ENCODE measurements at places on chromosomes 12 and 14.

- no peak for DNase-seq
Observed at GRCh38 chr12:105922670-105923102, 216.1 kb downstream of the NUAK1 start.

DNA sequence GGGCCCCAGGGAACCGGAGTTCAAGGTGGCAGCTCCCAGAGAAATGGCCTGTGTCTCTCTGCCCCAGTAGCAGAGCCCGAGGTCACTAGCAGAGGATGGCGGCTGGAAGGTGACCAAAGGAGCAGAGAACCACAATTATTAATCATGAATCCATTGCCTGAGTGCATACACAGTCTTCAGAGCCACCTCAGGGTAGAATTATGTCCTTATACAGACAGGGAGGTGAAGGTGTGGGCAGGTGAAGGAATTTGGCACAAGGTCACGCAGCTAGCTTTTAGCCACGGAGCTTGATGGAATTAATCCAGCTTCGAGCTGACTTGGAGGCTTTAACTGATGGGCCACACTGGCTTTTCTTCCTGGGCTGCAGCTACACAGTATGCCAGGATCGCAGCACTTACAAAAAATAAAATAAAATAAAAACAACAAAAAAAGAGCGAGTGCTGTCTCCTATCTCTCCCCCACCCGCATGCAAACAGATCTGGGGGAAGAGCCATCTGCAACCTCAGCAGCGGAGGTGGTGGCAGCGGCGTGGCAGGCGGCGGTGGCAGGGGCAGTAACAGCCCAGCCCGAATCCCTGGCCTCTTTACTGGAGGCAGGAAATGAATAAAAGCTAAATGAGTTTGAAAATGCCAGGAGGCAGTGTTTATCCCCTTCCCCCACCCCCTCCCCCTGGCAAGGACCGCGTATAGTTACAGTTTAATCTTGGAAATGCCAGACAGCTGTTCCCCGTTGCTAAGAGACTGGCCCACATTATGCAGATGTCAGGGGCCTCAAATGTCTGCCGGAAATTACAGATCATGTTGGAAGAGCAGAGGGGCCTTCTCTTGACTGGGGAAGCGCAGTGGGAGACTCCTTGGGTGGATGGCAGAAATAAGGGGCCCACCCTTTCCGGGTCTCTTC, 93.5 kb downstream of the LRRC74A start:
- DNase-seq: no peak

DNA sequence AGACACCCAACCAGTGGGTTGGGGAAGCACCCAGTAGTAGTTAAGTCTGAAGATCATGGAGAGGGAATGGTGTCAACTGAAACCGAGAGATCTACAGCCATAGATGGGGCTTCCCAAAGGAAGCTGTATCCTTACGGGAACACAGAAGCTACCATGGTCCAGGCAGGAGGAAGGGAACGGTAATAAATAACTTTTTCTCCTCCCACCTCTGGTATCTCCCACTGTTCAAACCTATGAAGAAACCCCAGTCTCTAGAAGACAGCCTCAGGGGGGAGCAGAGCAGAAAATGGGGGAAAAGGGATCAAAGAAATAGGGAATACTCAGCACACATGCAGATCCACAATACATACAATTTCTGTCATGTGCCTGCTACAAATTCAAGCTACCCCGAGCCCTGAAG, 33.4 kb downstream of the ZNF605 start:
- DNase-seq: no peak

GRCh38 chr14:23285530-23286019, 357 bp downstream of the HOMEZ start:
- DNase-seq: no peak

DNA sequence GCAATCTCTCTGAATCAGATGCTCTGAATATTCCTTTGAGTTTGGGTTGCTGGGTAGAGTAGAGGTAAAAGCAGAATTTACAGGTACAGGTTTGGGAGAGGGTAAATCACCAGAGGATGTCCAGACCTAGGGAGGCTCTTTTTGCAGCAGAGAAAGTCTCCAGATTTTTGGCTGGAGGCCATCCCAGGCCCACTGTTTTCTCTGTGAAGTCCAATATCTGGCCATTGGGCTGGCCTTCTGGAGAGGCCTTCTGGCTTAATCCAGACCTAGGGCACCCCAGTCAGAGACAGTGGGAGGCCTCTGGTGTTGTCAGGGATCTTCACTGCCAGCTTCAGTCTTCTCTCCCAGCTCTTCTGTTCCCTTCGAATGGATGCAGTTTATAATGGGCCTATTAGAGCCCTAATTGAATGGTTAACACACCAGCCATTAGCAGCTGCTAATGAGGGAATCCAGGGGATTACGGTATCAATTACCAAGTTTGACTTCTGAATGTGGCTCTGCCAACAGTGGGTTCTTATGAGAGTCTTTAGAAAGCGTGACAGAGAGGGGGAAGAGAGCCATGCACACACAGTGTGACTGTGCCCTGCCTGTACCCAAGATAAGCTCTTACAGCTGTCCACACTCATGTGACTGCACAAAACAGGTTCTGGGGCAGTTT, 183.1 kb downstream of the EMP1 start:
- no peak for DNase-seq

DNA sequence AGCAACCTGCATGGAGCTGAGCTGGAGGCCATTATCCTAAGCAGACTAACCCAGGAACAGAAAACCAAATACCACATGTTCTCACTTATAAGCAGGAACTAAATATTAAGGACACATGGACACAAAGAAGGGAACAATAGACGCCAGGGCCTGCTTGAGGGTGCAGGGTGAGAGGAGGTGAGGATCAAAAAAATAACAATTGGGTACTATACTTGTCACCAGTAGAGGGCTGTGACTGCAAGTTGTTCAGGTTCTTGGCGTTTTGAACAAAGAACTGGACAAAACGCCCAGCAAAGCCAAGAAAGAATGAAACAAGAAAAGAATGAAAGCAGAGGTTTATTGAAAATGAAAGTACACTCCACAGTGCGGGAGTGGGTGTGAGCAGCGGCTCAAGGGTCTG, 208.5 kb upstream of the NEDD1 start:
- DNase-seq: no peak

GRCh38 chr12:11877869-11878780, 192.6 kb upstream of the BCL2L14 start:
- DNase-seq: no peak

- peak; percentile 91 for DNase-seq
Observed at GRCh38 chr12:100266585-100266834, 369 bp downstream of the DEPDC4 start.

DNA sequence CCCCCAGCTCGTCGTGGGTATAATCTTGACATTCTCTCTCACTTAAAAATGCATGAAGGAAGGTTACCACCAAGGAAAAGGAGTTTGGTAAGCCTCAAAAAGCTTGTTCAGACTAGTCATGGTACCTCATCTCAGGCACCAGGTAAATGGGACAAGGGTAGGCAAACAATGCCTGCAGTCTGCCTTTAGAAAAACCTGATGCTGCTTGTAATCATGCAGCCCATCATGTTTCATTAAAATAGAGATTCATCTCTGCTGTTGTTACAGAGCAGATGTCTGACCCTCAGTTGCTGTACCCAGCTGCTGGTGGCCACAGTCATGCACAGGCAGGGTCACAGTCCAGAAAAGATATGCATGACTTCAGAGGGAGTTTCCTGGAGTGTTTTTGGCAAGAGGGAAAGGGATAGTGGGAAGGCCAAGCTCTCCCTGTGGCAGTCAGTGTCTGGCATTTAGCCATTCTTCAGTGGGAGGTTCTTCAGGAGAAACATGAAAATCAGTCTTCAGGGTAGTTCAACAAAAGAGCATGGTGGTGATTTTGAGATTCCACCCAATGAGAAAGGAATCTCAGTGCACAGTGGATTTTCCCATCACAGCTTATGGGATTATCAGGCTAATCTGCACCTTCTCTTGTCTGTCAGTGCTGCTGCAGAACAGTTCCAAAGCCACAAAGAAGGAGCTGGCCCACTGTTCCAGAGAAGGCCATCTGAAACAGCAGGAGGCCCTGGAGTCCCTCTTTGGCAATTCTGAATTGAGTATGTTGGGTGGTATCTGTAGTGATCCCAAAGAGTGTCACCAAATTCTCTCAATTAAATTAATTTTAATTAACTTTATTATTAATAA, 202.7 kb upstream of the FRMD6 start:
- DNase-seq: no peak

DNA sequence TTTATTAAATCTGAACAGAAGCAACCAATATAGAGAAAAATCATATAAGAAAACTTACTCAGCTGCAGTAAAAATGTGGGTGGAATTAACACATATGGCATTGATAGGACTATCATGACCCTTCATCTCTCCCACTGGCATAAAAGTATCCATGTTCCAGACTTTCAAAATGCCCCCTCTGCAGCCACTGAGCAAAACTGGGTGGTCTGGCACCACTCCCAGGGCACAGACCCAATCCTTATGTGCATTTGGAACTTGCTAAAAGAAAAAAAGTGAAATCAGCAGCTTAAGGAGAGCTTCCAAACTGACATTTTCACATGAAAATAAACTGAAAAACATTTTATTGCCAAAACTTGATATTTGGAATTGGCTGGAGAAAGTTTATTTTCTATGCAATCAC, 141.5 kb downstream of the KIF21A start:
- DNase-seq: no peak

GRCh38 chr12:43087195-43088091, 464.6 kb downstream of the ADAMTS20 start:
- no peak for DNase-seq

DNA sequence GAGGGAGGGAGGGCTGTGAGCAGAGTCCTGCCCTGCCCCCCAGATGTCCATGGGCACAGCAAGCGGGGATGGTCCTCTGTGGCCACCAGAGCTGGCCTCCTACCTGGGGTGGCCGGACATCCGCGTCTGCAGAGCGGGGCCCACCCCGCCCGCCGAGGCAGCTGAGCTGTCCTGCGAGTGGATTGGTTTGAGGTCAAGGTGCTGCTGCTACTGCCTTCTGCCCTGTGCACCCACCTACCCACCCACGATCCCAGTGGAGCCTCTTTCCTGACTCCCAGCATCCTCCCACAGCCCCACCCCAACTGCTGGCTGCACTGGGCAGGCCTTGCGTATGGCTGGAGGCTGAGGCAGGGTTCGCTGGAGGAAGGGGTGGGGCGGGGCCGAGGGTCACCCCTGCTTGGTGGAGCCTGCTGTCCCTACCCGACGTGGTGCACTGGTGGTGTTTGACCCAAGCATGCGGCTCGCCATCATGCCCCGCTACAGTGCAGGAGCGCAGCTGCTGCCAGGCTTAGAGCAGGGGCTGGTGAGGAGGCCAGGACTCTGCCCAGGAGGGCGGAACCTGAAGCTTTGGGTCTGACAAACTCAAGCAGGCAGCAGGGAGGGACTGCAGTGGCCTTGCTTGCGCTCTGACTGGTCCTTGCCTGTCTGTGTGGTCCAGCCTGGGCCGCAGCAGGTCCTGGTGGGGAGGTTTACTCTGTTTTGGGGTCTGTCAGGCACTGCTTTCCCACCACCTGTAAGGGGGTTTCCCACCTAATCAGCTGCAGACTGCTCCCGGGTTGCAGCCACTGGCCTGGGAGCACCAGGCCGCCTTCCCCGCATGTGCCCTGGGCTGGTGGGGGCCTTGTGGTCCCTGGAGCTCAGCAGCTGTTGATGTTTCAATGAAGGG, 23.7 kb downstream of the CEP170B start:
- DNase-seq: no peak
